ENCODE measurements at places on chromosomes 6 and 20. TPM values are rescaled to one million over a fixed set of nuclear protein-coding genes. Genes with fewer than 3 reads are reported as not detected.
A peak's percentile ranks its signal among the peaks of the same experiment; 100 is the strongest.

TPBG gene
- total RNA-seq = 5.4 TPM

DNA sequence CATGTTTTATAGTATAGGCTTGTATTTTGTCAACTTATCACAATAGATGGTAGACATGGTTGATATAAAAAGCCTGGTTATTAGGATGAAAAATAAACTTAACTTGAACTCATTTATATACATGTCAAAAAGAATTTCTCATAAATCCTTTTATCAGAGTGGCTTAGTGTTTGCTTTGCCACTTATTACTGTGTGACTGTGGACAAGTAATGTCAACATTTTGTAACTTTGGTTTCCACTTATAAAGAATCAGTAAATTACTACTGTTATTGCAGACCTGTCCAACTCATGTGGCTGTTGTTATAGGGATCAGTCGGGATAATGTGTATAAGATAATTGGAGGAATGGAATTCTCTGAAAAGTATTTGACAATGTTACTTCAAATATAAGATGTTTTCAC, 894.8 kb upstream of the FLRT3 start:
- no peak for DNase-seq

TSPO2 gene
- not detected for total RNA-seq

- DNase-seq = no peak
Measured at GRCh38 chr6:8074213-8074612, 10.0 kb upstream of the BLOC1S5 start.

SLC32A1 gene
- not detected for total RNA-seq

DNA sequence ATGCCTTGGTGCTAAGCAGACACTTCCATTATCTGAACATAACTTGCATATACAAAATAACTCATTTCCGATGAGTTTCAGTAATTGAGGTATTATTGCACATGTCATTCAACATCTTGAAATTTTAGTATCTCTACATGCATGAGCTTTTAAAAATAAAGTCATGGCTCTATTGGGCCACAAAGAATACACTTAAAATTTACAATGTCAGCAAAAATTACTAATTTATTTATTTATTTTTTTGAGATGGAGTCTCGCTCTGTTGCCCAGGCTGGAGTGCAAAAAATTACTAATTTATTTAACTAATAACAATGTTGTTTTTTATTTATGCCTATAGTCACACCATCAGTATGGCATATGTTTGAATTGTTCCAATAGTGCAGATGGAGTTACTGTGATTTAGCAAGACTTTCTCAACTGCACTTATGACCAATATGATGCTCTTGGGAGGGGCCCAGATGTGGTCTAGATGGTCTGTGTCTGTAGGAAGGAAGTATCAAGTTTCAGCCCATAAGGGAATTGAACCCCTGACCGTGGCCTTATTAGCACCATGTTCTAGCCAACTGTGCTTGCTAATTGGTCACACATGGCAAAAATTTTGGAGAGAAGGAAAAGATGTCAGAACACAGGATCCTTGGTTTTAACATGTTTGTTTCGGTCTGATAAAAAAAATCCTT, 370.7 kb upstream of the TSHZ2 start:
- DNase-seq = no peak

DNA sequence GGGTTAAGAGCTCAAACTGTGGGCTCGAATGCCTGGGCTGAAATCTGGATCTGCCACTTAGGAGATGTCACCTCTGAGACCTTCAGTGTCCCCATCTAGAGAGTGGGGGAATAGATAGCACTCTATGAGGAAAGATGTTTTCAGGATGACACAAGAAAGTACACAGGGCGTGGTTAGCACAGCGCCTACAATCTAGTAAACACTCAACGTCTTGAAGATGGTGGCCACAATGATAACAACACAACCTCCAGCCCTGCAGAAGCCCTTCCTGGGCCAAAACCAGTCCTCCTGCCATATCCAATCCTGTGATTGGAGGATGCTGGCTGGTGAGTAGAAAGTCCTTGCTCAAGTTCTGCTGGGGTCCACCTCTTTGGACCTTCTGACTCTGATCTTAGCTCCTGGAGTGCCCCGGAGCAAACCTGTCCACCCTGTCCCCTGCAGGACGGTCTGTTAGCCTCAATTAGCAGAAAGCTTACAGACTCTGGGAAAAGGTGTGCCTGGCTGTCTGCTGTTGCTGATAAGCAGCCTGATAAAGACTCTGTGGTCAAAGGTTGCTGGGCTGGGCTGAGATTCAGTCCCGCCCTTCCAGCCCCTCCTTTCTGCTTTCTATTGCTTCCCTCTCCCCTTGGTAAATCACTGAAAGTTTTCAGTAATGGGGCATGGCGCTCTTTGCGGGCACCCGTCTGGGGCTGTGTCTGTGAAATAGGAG, 8.2 kb downstream of the EDN3 start:
- DNase-seq = no peak

PSMB9 gene
- total RNA-seq = 8.9 TPM

USP49 gene
- total RNA-seq = 2.4 TPM

DNA sequence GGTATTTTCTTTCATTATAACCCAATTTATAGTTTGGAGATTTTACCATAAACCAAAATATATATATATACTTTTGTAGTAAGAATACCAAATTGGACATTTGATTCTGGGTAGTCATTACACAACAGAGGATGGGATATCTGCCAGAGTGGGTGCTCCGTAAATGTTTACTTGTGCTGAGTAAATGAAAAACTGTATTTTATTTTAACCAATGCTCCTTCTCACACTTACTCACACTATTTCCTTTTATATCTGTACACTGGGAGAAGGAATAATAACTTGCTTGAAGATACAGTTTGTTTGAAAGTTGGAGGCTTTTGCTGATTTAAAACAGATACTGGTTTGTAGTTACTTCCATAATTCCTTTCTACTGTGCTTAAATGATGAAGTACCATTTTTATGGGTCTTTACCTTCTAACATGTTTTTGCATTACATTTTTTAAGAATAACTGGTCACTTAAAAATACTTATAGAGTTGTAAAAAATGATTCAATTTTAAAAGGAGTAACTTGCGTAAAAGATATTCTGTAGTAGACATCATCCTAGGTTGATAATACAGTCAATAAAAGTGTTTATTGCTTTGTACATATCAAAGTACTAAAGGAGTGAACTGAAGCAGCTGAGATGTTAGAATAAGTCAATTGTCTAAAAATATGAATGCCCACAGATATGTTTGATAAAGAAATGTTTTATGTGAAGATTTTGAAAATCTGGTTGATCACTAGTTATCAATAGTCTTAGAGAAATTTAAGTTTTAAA, 411.7 kb downstream of the UTRN start:
- no peak for DNase-seq

DNA sequence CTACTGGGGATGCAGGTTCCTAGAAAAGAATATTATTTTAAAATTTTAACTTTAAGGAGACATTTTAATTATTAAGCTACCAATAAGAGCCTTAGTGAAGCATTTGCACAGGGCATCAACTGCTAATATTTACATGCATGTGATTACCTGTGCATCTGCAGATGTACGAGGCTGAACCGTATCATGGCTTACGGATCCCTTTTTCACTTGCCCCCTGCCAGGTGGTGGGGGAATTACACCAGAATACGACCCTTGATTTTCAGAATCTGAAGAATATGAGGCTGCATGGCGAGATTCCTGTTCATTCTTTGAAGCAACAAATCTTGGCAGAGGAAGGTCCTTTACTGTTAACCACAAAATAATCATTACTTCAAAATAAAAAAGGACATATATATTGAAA, 42.7 kb downstream of the REPS1 start:
- no peak for DNase-seq

- DNase-seq = peak; percentile 35
Measured at GRCh38 chr6:43779852-43780236, 9.8 kb downstream of the VEGFA start.

DNA sequence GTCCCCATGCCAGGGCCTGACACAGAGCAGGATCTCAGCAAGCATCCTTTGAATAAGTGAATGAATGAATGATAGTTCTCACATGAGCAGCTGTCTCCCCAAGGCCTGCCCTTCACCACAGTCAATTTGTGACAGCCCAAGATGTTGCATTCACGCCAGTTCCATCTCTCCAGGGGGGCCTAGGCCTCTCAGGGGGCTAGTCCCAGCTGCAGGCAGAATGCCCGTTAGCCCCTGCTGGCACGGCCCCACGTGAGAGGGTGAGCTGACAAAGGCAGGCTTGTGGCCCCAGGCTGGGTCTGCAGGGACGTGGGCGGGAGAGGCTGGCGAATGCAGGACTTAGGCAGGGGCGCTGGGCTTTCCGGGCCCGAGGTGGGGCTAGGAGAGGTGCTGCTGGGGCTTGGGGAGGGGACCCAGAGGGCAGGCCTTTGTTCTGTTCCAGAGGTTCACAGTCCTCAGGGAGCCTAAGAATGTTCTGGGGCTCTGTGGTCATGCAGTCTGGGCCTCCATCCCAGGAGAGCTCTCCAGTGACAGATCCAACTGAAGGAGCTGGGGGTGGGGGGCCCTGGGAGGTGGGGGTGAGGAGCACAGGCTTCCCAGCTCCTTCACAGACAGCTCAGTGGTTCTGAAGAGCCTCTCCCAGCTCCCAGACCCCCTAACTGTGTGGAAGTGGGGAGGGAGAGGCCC, 30.5 kb upstream of the TLDC2 start:
- no peak for DNase-seq

- no peak for DNase-seq
Measured at GRCh38 chr6:88183471-88183870, 17.3 kb upstream of the CNR1 start.

- DNase-seq = no peak
Measured at GRCh38 chr6:7254980-7255835, 57.8 kb downstream of the SSR1 start.
